ENCODE measurements at places on chromosomes 1 and 21.

- no peak for DNase-seq
Observed at GRCh38 chr1:150961756-150962155, 12.9 kb downstream of the CERS2 start.

DNA sequence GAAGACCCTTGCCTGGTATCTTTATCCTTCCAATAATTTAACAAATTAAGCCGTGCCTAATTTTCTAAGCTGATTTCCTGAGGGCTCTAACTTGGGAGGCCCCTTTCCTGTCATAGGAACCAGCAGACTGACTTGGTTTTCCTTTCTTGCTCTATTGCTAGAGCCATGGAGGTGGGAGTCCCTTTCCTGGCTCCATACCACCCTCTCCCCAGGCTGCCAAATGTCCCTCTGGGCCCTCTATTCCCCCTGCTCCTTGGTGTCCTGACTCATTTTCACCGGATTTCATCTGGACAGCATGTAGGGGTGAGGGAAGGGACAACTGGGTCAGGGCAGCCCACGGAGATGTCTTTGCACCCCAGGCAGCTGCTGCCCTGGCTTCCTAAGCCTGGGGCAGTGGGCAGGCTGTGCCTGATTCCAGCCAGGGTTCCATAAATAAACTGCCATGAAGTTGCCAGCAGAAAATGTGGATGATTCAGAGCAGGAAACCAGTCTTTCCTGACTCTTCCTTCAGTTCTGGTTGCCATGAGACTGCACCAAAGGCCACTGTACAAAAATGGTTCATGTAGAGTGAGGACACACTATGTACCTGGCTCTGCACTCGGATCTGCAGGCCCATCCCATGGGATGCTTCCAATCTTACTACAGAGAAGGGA, 38.0 kb upstream of the SERBP1 start:
- no peak for DNase-seq

DNA sequence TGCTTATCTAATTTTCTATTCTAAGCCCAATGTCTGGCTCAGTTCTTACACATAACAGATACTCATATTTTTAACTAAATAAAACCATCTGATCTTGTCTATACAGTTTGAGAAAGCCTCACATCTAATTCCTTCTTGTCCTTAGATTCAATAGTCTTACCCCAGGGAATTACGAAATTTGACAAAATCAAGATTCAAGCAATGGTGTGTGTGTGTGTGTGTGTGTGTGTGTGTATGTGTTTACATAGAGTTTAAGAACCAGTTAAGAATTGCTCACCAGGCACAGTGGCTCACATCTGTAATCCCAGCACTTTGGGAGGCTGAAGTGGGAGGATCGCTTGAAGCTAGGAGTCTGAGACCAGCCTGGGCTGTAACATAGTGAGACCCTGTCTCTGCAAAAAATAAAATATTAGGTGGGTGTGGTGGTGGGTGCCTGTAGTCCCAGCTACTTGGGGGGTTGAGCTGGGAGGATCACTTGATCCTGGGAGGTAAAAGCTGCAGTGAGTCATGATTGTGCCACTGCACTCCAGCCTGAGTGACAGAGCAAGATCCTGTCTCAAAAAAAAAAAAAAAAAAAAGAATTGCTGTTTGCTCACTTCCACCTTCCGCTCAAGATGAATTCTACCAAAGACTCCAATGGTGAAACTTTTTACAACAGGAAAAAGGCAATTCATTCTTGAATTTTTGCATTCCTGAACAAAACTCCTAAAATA, 6.2 kb downstream of the WDR64 start:
- no peak for DNase-seq

DNA sequence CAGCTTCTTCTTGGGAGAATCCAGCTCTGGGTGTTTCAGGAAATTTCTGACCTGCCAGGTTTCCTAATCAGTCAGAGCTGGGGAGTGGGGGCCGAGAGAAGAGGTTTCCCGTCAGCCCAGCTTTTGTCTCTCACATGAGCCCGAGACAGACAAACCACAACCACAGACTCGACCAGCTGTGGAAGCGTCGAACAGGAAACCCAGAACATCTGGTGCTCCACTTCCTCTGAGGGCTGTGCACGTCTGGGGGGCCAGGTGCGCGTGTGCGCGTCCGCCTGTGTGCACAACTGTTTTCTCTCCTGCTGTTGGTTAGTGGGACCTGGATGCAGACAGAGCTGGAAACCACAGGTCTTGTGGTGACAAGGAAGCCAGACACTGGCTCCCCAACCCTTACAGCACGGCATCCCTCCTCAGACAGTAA, 113.0 kb upstream of the SLC25A33 start:
- DNase-seq: peak; percentile 87

GRCh38 chr1:94039514-94039870, 81.5 kb downstream of the ABCA4 start:
- no peak for DNase-seq

GRCh38 chr1:224205438-224205840, 22.4 kb downstream of the DEGS1 start:
- DNase-seq: peak; percentile 31

- DNase-seq: no peak
Observed at GRCh38 chr1:228305721-228306152, 97.9 kb downstream of the OBSCN start.

DNA sequence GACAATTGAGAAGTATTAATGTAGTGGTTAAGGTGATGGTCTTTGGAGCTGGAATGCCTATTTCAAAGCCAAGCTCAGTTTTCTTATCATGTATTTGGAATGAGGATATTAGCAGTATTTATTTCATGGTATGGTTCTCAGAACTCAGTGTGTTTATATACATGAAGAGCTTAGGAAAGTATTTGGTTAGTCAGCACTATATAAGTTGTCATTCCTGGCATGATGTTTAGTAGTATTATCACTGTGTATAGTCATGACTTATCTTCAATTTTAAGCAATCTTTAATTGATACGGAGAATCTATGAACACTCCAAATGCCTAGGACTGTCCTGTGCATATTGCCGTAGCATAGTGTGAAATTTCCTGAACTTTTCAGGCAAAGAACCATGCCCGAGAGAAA, 501.9 kb upstream of the USP24 start:
- DNase-seq: no peak

GRCh38 chr1:94092210-94092613, 28.7 kb downstream of the ABCA4 start:
- peak; percentile 41 for DNase-seq

DNA sequence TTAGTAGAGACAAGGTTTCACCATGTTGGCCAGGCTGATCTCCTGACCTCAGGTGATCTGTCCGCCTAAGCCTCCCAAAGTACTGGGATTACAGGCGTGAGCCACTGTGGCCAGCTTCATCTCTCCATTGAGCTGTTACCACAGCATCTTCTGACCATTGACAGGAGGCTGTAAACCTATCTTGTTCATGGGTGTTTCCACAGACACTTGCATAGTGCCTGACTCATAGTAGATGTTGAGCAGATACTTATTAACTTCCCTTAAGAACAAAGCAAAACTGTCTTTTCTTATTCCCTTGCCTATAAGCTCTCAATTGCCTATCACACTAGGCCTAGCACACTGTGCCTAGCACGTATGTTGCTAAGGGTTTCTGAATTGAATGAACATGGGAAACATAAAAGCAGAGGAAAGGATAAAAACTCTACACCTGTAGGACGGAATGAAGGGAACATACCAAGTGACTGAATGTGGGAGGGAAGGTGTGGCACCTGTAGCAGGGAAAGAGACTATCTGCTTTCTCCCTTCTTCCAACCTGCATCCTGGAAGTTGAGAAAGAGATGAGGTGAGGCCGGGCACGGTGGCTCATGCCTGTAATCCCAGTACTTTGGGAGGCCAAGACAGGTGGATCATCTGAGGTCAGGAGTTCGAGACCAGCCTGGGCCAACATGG, 1.2 kb upstream of the C1orf54 start:
- DNase-seq: no peak

GRCh38 chr1:202569393-202570322, 140.6 kb downstream of the SYT2 start:
- DNase-seq: no peak

DNA sequence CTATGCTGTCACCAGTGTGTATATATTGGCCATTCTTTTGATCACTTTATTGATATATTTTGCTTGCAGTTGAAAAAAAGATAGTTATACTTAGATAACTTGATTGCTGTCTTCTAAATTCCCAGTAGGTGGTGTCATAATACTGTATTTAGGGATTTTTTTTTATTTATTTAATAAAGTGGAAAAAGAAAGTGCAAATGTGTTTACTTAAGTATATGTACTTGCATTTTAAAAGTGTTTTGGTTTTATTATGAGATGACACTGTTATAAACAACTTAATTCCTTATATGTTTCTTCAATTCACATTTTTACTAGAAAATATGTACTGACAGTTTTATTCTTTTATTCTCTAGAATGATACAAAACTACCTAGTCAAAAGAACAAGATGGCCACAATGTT, 164.8 kb downstream of the USP25 start:
- DNase-seq: no peak

DNA sequence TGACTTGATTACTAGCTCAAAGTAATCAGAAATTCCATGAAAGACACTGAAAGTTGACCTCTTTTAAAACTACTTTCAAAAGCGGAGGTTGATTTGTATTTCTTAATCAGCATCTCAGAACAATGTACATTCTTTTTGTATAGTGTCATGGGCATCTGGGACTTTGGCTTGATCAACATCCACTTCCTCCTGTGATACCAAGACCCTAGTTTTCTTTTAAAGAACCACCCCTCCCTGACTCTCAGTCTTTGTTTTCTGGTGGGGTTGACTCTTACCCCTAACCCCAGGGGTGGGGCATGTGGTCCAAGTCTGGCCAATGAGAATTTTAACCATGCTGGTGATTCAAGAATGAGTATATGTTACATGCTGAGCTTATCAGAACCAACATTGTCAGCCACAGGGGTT, 21.7 kb upstream of the IRF2BP2 start:
- no peak for DNase-seq

DNA sequence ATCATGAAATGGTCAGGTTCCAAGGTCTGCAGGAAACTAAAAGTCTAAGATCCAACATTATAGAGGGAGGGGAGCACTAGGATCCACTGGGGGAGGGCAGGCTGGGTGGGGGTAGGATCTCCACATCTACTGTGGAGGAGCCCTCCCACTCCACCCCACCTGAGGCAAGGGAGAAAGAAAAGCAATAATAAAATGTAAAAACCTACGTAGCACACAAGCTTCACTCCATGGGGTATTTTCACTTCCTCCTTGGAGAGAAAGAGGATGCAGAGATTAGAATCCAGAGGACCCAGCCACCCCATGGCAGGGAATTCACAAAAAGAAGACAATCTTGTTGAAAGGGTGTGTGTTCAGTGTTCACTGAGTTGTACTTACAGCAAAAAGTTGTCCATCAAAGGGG, 14.4 kb downstream of the SPOCD1 start:
- no peak for DNase-seq

DNA sequence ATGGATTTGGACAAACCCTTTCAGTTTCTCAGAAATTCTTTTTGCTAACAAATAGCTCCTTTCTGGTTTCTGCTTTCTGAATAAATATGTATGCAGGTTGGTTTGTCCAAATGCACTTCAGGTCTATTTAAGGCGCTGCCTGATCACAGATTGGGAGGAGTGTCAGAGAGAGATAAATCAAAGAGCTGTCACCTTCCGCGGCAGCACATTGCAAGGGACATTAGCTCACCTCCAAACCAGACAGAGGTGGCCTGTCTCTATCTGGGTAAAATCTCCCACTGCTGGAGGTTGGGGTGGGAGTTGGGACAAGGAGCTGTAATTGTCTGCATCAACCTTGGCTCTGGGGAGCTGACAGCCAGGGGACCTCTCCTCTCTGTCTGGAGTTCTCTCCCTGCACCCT, 25.2 kb downstream of the PRAMEF20 start:
- no peak for DNase-seq

DNA sequence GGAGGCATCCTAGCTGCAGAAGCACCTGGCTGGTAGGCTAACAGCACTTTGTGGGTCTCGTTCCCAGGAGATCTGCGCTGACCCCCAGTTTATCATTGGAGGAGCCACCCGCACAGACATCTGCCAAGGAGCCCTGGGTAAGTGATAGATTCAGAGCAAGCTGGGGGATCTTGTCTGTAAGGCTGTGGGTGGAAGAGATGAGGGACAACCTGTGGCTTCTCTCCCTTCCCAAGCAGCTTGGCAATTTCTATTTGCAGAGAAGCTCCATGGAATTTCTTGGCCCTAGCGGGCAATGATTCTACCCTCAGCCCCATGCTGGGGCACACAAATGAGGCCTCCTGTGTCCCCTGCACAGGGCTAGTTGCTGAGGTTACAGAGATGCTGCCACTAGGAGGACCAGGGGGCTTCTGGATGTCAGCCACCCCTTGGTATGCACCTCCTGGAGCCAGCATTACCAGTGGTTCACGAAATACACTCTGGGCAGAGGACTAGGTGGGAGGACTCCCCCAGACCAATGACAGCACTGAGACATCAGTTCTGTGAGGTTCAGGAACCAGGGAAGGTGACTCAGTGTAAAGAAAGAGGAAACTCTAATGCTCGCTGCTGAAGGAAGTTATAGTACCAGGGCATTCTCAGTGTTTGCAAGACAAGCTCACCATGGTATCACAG, 5.5 kb downstream of the CAPN2 start:
- DNase-seq: no peak

DNA sequence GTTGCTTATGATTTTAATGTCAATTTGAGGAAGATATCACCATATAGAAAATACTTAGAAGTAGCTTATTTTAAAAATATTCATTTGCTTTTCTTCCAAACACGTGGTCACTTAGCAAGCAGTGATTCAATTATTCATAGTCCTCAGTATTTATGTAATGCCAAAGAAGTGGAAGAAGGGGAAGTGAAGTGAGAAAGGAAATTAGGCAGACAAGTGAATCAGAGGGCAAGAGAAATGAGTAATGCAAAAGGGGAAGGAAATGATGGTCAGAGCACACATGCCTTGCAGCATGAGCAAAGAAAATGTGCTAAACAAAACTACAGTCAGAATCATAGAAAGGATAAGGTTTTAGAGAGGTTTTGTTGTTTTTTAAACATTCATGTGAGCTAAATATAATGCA, 31.8 kb downstream of the SDCCAG8 start:
- peak; percentile 95 for DNase-seq

DNA sequence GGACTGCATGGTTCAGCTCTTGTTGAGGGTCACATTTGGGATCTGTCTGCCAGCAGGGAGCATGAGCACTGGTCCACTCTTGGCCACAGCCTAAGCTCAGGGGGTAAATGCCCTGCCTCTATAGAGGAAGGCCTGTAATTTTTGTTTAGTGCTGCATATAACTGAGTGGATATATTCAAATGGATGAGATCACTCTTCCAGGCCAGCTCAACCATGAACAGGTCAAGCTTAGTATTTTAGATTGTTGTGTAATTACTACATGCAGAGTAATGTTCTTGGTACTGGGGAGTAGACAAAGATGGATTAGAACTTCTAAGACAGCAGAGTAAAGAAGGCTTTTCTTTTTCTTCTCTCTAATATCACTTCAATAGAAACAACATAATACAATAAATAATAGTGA, 376.9 kb downstream of the GPATCH2 start:
- DNase-seq: no peak

- no peak for DNase-seq
Observed at GRCh38 chr1:214028649-214029406, 41.1 kb downstream of the PROX1 start.

DNA sequence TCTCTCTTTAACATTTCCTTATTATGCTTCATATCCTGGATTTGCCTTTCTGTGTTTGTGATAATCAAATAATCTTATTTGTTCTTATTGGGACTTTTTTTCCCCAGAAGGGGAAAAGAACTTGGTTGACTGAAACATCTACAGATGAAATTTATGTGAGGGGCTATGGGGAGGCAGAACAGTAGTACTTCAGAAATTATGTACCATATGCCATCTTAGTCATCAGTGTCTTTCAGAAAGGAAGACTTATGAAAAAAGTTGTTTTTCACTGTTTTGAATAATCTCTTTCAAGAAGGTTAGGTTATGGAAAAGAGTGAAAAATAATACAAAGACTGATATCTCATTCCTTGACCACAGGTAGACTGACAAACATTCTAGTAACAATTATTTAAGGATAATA, 30.2 kb upstream of the TRAF5 start:
- no peak for DNase-seq
